AG04449 (cell line): ENCODE measurements at places on chromosomes 1 and 21.

DNA sequence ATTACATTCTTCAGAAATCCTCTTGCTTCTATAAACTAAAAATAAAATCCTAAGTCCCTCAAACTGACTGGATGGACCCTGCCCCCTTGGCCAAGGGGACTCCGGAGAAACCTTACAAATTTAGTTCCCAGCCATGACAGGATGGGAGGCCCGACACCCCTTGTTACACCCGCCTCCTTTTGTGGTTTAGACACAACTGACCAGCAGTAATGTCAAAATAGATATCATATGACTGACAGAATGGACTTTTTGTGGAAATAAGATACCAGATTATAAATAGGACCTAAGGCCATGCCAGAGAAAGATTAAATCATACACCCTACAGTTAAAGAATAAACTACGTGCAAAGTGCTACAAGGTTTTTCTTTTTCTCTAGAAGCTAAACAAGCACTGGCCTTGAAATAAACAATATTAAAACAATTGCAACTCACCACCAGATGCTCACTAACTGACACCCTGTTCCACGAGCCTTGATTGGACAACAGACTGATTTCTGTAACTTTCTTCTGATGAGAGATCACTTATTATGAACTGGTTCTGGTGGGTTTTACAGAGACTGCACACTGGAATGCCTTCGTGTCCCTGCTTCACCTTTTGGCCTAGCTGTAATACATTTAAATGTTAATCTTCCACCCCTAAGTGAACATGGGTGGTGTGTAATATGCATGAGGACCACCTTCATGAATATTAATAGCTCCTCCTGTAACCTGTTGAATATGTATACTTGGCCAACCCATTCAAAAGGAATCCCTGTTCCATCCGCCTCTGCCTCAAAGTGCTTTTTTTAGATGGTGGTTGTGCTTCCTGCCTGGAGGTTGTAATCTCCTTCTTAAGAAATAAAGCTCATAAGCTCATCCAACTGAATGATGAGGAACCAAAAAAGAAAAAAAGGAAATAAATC is 99.6 kb downstream of the ODF2L start:
- DNase-seq: no peak

DNA sequence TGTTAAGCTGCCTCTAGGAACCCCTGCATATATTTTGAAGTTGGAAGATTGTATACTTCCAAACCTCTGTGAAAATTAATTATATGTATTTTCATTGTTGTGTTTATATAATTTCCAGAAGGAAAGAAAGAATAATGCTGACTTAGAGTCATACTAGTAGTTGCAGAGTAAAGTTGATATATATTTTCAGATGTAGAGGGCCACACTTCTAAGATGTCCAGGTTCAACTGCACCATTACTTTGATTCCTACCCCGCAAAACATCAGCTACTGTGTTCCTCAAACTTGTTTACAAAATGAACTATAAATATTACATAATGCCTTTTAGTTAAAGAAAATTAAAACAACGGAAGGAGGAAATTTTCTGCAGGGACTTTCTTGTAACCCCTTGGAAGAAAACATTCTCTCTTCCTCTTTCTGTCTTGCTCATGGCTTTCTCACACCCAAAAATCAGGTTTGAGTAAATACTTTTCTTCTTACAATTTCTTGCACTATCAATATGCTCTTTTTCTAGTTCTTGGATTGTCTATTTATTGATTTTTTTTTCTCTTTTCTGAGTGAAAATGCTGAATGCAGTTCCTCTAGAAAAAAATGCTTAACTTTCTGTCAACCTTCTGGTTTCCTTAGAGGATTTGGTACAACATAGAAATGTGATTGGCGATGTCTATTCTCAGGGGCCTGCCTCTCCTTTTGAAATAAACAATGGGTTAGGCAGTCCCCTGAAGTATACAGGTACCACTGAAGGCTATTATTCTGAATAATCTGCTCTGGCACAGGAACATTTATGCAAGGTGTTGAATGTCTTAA is 867.8 kb downstream of the TTLL7 start:
- no peak for DNase-seq

DNA sequence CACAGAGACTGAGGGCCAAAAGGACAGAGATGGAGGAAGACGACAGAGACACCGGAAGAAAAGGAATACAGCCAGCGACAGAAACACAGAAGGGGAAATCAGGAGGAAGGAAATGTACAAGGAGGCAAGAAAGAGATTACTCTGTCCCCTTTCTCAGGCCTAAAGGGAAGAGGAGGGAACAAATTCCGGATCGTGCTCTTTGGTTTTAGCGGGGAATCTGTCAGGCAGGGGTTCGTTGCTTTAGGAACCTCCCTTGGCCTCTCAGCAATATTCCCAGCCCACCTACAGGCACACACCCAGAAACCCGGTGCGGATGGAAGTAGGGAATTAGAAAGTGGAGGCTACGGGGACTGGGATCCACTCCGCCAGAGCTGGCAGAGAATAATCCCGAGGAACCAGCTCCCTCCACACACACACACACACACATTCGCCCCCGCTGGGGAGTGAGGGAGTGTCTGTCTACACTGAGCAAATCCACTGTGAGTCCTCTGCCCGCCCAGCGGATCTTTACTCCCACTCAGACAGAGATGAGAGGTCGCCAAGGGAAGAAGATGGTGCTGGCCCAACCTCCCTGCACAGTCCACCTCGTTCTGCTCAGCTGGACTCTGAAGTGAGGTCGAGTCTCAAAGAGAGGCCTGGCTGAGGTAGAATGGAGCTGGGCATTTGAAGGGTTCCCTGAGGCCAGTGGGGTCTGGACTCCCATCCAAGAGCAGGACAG is 5.7 kb downstream of the TAL1 start:
- DNase-seq: no peak

DNA sequence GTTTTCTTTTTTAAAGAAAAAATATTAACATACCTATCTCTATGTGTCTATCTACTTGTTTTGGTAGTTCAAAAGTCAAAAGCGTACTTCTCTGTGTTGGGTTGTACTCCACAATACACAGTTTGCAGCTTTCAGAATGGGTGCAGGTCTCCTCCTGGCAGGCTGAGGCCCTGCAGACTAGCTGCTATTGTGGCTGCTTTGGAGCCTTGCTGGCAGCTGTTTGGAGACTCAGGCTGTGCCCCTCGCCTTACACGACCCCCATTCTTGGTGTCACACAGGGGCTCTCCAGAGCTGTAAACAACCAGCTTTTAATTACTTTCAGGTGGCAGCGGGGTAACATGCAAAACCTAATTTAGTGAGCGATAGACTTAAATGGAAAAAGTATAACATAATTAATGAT is 160.4 kb downstream of the DSCAM start:
- DNase-seq: no peak

- DNase-seq: no peak
Observed at GRCh38 chr1:51442198-51442597, 76.9 kb downstream of the EPS15 start.

DNA sequence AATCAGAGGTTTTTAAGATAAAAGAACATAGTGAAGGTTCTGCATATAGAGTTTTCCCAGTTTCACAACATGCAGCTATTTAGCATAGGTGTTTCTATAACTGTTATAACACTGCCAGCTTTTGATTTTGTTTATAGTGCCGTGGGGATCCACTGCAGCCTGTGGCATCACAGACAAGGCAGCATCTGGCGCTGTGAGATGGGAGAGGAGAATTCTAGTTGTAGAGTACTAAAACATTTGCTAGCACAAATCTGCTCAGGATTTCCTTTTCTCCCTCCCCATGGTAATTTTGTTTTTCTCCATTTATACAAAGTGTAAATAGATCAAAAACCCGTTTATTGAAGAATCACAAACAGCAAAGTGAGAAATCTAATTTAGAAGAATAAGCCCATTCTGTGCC is 482.8 kb upstream of the NCAM2 start:
- DNase-seq: no peak

DNA sequence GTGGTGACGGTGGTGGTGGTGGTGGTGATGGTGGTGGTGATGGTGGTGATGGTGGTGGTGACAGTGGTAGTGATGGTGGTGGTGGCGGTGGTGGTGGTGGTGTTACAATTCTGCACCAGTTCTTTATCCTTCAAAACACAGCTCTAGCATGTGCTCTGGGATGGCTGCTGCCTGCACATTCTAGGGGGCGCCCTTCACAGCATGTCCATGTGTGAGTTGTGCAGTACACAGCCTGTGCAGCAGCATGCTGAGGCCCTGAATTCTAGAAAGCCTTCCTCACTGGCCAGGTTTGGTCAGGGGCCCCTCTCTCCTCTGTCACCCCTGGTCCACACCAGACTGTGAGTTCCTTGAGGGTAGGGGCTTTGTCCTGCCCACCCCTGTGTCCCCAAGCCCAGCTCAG is 67.7 kb downstream of the MATN1 start:
- DNase-seq: no peak

- DNase-seq: no peak
Observed at GRCh38 chr1:24207709-24208108, 20.6 kb upstream of the IFNLR1 start.

DNA sequence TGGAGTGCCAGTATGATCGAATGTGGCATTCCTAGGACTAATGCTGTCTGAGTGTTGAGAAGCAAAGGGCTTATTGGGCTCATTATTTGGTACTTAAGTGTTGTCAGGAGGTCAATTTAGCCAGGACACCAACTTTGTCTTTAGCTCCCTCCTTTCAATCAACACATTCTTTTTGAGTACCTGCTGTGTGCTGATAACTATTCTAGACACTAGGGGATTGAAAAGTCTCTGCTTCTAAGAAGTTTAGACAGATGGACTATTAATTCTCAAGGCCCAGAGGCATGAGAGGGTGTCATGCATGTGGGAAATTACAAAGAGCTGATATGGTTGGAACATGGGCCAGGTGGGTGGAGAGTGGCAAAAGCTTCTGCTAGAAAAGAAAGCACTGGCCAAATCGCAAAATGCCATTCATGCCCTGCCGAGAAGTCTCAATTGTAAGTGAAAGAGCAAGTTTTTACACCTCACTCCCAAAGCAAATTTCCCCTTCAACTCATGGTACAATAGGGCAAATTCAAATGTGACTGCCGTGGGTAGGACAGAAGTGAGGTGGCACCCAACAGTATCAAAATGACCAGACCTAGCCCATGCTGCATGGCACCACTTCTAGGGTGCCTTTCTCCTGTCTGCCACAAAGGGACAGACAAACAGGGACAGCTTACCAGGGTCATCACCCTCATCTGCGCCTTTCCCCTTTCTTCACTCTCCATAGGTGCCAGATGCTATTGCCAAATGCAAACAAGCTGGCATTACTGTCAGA is 53.6 kb upstream of the LAX1 start:
- no peak for DNase-seq

DNA sequence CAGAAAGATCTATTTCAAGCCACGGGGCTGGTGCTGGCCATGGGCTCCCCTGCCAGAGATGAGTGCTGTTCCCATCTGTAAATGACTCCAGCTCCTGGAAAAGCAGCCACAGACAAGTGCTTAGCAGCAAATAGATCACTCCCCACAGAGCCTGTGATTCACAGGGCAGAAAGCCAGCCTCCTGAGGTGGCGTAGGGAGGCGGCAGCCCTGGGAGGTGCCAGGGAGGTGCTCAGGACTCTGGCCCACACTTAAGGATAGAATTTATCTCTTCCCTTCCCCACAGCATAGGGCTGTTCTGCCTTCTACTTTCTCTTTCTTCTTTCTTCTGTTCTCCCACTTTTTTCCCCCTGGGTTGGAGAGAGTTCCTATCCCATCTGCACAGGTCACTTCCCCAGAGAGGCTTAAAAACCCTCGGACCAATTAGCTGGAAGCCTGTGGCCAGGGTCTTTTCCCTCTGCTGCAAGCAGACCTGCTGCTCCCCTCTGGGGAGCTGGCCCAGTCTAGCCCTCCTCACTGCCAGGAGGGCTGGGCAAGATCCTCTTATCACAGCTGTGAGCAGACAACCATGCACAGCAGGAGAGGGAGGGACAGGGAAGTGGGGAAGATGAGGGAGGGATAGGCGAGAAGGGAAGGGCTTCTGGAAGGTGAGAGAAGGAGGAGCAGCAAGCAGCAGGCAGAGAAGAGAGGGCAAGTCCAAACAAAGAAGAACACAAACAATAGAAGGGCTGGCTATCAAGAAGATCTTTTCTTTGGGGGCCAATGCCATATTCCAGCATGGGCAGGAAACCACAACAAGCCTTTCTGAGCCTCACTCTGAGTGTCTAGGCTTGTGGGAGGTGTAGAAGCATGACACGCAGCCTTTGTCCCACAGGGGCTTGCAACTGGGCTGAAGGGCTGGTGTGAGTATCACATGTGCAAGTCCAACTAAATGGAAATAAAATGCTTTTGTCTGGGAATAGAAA is 41.0 kb downstream of the KCND3 start:
- DNase-seq: no peak

GRCh38 chr1:192805832-192806323 is 3.0 kb upstream of the RGS2 start:
- peak; percentile 61 for DNase-seq

DNA sequence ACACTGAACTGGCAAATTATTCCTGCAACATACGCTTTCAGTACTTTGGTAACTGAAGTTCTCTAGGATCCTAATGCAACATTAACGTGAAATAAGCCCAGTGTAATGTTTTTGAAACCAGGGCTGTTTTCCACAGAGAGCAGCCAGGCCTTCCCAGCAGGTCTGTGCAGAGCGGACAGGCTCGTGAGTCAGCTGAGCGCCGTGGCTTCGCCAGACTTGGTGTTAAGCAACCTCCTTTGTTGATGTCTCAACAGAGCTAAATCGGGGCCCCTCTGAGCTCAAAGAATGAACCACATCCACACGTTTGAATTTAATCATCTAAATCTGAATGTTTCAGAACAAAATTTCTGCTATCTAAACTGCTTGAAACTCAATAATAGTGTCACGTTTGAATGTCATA is 181.8 kb upstream of the FMN2 start:
- DNase-seq: peak; percentile 12

DNA sequence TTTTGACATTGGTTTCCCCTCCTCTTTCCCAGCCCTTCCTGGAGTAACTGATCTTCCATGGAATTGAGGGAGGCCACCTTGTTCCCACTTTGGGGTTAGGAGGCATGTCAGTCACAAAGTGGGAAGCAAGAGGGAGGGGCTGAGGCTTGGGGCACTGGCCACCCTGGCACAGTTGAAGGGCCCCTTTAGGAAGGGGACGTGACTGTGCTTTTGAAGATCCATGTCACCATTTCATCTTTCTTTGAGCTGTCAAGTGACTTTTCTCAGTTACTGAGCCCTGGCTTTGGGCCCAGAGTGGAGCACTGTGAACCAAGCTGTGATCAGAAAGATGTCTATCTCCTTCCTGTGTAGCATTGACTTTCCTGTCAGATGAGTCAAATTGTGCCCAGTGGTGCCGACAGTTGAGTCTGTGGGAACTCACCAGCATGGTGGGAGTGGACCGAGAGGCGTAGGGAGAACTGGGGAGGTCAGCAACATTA is 38.5 kb upstream of the TDRD10 start:
- no peak for DNase-seq

- DNase-seq: no peak
Observed at GRCh38 chr1:230588323-230588746, 53.9 kb upstream of the COG2 start.

- no peak for DNase-seq
Observed at GRCh38 chr1:59522925-59523505, 226.1 kb downstream of the FGGY start.
